ENCODE measurements at places on chromosomes 6 and 20. TPM values are rescaled to one million over a fixed set of nuclear protein-coding genes. Genes with fewer than 3 reads are reported as not detected.

- peak; percentile 81 for DNase-seq
Measured at GRCh38 chr6:158803733-158804143, 15.4 kb downstream of the EZR start.

DNA sequence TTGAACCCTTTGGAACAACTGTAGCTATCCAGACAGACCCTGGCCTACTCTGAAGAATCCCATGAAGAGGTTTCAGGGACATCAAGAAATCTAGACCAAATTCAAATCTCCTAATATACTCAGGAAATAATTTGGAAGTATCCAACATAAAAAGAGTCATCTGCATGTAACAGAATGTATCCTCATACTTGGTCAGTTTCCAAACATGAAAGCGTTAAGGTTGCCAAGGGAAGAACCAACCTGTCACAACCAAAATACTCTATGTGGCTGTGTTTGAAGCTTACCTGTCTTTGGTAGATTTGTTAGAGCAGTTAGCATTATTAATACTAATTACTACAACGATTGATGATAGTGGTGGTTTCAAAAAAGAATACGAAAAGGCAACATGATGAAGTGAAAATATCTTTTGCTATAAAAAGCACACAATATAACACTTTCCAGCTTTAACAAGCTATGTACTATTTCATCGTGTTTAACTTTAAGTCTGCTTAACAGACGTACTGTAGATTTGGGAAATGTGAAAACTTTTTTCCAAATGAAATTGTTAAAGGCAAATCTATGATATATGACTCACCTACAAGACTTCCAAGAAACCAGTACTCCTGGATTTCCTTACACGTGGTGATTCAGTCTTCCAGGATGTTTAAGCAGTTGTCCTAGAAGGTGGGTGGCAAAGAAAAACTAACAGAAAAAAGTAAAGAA, 46.6 kb upstream of the ENPP1 start:
- peak; percentile 67 for DNase-seq

DNA sequence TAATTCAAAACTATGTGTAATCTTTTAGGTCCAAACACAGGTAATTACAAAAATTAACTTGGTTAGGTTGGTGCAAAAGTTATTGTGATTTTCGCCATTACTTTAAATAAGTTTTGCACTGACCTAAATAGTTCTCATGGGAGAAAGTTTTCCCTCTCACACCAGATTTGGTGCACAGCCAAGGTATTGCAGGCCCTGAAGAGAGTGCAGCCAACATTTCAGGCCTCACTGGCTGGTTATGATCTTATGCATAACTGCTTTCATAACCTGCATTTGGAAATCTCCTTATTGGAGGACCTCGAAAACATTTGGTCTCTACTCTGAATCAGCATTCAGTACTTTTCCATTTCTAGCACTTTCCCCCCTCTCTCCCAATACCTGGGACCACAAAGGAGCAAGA, 993.1 kb upstream of the MANEA start:
- DNase-seq, result no peak

- DNase-seq, result peak; percentile 28
Measured at GRCh38 chr6:26223228-26223627, 136.0 kb downstream of the HFE start.

- no peak for DNase-seq
Measured at GRCh38 chr6:29685718-29686326, 4.9 kb upstream of the ZFP57 start.

- peak; percentile 48 for DNase-seq
Measured at GRCh38 chr6:26056583-26057350, 30.5 kb upstream of the HFE start.

- DNase-seq, result no peak
Measured at GRCh38 chr6:44561832-44562665, 174.5 kb downstream of the CDC5L start.

- no peak for DNase-seq
Measured at GRCh38 chr20:63589261-63590217, 15.5 kb upstream of the HELZ2 start.

DNA sequence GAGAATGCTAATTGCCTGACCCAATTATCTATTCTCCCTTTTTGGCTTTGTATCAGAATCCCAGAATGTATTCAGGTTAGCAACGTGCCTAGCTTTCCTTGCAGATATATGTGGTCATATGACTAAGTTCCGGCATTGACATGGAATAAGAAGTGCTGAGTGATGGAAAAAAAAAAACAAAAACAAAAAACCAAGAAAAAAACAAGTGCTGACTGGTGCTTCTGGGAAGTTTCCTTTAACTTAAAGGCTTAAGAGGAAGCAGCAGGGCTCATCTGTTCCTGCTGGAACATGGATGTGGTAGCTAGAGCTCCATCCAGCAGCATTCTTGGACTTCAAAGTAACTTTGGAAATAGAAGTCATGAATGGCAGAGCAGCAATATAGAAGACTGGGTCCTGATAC, 10.4 kb upstream of the RPF2 start:
- no peak for DNase-seq

DNA sequence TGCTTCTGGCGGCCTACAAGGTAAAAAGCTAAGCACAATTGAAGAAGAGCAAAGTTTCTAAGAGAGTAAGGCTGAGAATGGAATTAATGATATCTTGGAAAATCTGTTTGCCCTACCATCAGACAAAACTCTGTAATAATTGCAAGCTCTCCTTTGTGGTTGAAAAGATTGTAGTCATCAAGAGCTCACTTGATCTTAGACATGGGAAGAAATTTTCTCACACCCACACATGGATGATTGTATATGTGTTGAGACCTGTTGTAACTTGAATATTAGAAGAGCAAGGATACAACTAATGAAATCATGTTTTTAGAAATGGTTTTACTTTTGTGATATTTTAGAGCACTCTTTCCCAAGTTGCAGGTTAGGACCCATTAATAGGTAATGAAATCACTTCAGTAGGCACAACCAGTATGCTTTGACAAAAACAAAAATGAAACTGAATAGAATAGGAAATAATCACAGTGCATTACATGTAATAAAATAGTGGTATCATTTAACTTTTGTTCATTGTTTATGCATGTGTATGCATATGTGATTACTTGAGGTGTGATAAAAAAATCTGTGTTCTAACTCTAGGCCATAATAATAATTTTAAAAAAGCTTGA, 14.0 kb downstream of the DCBLD1 start:
- peak; percentile 11 for DNase-seq

DNA sequence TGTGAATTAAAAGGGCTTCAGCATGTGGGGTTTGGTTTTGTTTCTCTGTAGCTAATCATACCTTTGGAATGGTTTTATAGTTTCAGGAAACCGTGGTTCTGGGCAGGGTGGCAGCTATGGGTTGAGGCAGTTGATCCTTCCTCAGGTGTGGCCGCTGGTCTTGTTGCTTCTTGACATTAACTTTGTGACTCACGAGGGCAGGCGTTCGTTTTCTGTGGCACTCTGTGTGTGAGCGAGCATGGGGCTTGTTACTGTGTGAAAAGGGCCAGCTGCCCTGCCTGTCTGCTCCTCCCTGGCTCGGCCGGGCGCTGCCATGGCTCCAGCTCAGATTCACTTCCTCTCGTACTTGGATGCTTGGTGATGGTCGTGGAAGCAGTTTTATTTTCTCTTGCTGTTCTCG, 16.2 kb downstream of the DNAJC5 start:
- peak; percentile 92 for DNase-seq

- DNase-seq, result peak; percentile 56
Measured at GRCh38 chr6:43771210-43771857, 1.3 kb downstream of the VEGFA start.

DNA sequence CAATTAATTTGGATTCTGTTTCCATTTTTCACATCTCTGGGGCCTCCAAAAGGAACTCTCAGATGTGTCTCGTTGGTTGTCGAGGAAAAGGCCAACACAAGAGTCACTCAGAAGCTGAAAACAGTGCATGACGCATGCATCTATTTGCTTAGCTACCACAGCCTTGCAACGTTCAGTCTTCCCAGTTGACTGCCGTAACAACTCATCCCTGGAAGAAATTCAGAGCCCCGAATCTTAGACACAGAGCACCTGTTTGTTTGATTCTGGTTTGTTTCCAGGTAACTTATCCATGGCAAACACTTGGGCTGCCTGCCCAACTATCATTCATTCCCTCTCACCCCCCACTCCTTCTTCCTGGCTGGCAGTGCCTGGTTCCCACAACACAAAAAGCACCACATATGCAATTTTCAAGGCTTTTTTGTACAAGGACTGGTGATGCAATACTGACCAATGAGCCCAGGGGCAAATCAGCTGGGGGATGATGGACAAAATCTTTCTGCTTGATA, 60.5 kb downstream of the ZMYND8 start:
- peak; percentile 16 for DNase-seq

GRCh38 chr20:59820204-59821041, 113.0 kb downstream of the SYCP2 start:
- DNase-seq, result peak; percentile 38

GRCh38 chr20:34065260-34065659, 46.8 kb downstream of the EIF2S2 start:
- peak; percentile 39 for DNase-seq

DNA sequence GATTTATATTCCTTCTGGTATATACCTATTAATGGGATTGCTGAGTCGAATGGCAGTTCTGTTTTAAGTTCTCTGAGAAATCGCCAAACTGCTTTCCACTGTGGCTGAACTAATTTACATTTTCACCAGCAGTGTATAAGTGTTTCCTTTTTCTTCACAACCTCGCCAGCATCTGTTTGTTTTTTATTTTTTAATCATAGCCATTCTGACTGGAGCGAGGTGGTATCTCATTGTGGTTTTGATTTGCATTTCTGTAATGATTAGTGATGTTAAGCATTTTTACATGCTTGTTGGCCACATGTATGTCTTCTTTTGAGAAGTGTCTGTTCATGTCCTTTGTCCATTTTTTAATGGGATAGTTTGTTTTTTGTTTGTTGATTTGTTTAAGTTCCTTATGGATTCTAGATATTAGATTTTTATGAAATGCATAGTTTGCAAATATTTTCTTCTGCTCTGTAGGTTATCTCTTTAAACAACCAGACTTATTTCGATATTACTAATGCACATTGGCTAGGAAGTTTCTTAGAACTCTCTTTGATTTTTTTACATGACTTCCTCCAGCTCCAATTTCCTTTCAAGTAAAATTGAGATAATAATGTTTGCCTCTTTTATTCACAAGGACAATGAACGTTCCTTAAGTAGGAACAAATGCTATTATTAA, 12.2 kb upstream of the VNN1 start:
- DNase-seq, result no peak

DNA sequence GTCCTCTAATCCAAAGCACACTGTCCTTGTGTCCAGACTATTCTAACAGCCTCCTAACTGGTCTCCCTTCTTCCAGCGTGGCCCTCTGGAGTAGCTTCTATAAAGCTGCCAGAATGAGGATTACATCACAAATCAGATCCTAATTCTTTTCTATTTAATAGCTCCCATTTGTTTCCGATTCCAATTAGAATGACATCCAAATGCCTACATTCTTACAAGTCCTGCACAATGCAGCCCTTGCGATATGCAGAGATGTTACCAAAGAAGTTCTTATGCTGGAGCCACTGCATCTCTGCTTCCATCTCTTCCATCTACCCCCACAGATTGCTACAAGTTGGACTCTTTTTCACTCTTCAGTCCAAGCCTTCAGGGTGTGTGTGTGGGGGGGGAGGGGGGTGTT, 40.0 kb downstream of the GMDS start:
- no peak for DNase-seq

- DNase-seq, result no peak
Measured at GRCh38 chr6:164163239-164163638, 748.7 kb downstream of the QKI start.

DNA sequence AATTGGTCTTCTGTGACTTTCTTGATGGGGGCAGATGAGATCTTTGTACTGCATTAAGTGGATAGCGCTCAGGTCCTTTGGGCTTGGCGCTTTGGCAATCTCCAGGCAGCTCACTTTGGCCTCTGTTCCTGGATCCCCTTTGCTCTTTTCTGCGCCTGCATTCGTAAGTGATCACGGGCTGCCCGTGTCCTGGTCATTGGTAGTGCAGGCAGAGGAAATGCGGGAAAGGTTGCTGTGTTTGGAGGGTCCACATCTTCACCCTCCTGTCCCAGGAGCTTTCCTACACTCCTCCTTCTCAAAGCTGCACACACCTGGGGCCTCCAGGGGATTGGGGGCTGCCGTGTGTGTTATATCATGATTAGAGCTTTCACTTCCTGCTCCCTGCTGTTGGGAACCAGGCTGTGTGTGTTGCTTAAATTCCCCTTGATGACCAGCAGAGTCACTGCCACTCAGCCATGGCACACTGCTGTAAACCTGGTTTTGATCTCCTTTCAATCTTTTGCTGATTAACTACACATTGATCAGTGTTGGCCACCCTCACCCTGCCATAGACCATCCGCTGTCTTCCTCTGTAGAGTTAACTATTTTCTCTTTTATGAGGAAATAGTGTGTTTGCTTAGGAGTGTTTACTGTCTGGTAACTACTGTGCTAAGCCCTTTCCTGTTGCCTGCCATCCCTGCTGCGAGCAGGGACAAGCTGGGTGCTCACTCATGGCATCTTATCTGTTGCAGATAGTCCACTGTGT, 13.0 kb upstream of the SNHG17 start:
- DNase-seq, result no peak

- DNase-seq, result no peak
Measured at GRCh38 chr6:12367412-12367811, 77.3 kb downstream of the EDN1 start.

DNA sequence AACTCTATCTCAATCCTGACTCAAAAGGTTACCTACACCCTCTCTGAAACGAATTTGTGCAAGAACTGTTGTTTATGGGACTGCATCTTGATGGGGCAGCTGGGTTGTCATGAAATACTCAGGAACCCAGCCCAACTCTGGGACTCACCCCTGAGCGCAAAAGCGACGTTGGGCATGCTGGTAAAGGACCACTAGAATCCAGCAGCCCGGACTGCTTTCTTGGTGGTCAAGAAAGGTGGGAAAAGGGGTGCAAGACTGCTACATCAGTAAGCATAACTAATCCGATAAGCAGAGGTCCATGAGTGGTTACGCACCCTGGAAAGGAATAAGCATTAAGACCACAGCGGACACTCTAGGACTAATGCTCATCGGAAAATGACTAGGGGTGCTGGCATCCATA, 6.3 kb upstream of the PRR18 start:
- no peak for DNase-seq

DNA sequence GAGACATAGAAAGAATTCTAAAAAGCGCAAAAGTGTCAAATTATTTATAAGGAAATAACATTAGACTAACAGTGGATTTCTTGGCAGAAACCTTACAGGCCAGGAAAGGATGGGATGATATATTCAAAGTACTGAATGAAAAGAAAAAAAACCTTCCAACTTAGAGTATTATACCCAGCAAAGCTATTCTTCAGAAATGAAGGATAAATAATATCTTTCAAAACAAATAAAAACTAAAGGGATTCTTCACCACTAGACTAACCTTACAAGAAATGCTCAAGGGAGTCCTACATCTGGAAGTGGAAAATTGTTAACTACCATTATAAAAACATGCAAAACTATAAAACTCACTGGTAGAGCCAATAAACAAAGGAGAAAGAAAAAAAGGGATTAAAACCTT, 65.8 kb downstream of the SLC22A2 start:
- no peak for DNase-seq

GPR6 gene
- total RNA-seq, result not detected

ZC2HC1B gene
- total RNA-seq, result not detected

BMP2 gene
- total RNA-seq, result 0.73 TPM

SLC17A4 gene
- not detected for total RNA-seq

SAMD3 gene
- not detected for total RNA-seq

SLC13A3 gene
- not detected for total RNA-seq

E2F3 gene
- total RNA-seq, result 8.8 TPM

LRFN2 gene
- not detected for total RNA-seq

PI16 gene
- 0.07 TPM for total RNA-seq

All from PC-3 (cell line).